ENCODE measurements at places on chromosomes 5 and 9. TPM values are rescaled to one million over a fixed set of nuclear protein-coding genes. Genes with fewer than 3 reads are reported as not detected.

HSD17B3 gene
- total RNA-seq, result 0.78 TPM

SLCO6A1 gene
- not detected for total RNA-seq

FRMD3 gene
- total RNA-seq, result 98.9 TPM

BTNL3 gene
- not detected for total RNA-seq

GDA gene
- total RNA-seq, result 3.1 TPM

SLIT3 gene
- total RNA-seq, result 12.4 TPM

DNA sequence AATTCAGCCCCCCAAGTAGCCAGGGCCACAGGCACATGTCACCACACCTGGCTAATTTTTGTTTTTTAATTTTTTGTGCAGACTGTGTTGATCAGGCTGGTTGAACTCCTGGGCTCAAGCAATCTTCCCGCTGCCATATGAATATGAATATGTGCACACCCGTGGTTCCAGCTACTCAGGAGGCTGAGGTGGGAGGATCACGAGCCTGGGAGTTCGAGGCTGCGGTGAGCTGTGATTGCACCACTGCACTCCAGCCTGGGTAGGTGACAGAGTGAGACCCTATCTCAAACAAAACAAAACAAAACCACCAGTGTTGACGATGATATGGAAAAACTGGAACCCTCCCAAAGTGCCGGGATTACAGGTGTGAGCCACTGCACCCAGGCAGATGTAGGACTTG, 32.0 kb downstream of the EHMT1 start:
- DNase-seq, result no peak

DNA sequence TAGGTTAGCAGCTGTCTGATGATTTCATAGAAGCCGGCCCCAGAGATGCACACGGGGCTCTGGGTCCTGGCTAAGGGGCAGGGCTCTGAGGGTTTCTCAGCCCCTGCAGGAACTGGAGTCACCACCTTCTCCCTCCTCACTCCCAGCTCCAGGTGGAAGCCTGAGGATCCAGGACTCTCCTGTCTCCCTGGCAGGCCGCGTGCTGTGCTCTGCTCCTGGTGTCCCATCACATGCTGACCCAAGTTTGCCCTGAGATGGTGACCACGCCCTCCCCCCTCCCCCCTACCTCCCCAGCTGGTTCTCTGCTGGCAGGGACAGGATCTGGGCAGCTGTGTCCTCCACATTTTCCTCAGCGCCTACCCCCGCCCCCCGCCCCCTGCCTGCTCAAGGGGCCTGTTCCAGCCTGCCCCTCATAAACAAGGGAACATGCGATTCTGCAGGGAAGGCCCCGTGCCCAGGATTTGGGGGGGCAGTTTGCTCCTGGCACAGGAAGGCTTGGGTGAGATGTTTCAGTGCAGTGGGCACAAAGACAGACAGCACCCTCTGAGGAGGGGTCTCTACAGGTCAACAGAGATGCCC, 87.4 kb downstream of the PSD2 start:
- DNase-seq, result no peak

GRCh38 chr9:134291961-134292871, 34.0 kb upstream of the RXRA start:
- DNase-seq, result peak; percentile 67

Measured in Right ventricle myocardium inferior (tissue), 1 donor.